ENCODE measurements at places on chromosomes 2 and 18. TPM values are rescaled to one million over a fixed set of nuclear protein-coding genes. Genes with fewer than 3 reads are reported as not detected.

- H3K4me1 ChIP-seq: peaks cover 22% of the 10 kb centered on the region
- no peak overlapping the region for H3K27ac ChIP-seq
- H3K36me3 ChIP-seq: no peaks in the 10 kb centered on the region
- no peaks in the 10 kb centered on the region for H3K27me3 ChIP-seq
Measured at GRCh38 chr2:54456362-54456611, 160 bp downstream of the SPTBN1 start.

The PIKFYVE gene
- 52.7 TPM for total RNA-seq

DNA sequence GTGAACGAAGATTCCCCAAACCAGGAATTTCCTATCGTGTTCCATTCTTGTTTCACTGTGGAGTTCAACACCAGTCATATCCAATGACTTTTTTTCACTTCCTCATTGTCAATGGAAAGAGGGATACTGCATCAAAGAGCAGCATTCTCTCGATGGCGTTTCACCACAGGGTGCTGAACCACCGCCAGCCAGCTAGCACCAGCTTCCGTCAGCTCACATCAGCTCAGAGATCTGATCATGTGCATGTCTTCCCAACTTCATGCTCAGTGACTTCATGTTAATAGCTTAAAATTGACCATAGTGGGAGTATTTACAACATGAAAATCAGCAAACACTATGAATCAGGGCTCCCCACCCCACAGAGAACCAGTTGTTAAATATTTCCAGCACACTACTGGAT, 359.9 kb downstream of the TNS1 start:
- H3K36me3 ChIP-seq: no peaks in the 10 kb centered on the region
- H3K27me3 ChIP-seq: peaks cover 5% of the 10 kb centered on the region
- no peak for DNase-seq
- no peak overlapping the region for H3K4me3 ChIP-seq
- H3K27ac ChIP-seq: no peak overlapping the region

- no peaks in the 10 kb centered on the region for H3K36me3 ChIP-seq
- H3K4me1 ChIP-seq: no peaks in the 10 kb centered on the region
- H3K4me3 ChIP-seq: no peak overlapping the region
- no peak overlapping the region for H3K27ac ChIP-seq
Measured at GRCh38 chr2:212987492-212987891, 163.9 kb downstream of the IKZF2 start.

DNA sequence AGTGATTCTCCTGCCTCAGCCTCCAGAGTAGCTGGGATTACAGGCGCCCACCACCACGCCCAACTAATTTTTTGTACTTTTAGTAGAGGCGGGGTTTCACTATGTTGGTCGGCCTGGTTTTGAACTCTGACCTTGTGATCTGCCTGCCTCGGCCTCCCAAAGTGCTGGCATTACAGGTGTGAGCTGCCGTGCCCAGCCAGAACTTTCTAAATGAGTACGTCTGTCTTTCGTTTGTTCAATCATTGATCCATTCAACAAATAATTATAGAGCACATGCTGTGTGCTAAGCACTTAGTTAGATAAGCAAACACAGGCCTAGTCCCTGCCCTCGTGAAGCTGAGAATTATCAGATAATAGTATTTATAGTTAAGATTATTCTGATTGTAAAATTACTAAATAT, 56.5 kb downstream of the TTC39C start:
- no peak overlapping the region for H3K27ac ChIP-seq
- H3K27me3 ChIP-seq: no peaks in the 10 kb centered on the region
- no peak overlapping the region for H3K4me3 ChIP-seq
- H3K36me3 ChIP-seq: peaks cover 19% of the 10 kb centered on the region
- H3K4me1 ChIP-seq: peaks cover 21% of the 10 kb centered on the region

The COL5A2 gene
- total RNA-seq: 632 TPM

- H3K4me3 ChIP-seq: no peak overlapping the region
- H3K4me1 ChIP-seq: peaks cover 6% of the 10 kb centered on the region
- no peak overlapping the region for H3K27ac ChIP-seq
- DNase-seq: no peak
Measured at GRCh38 chr18:54250846-54251261, 18.5 kb upstream of the POLI start.

The DUSP11 gene
- 36.2 TPM for total RNA-seq

DNA sequence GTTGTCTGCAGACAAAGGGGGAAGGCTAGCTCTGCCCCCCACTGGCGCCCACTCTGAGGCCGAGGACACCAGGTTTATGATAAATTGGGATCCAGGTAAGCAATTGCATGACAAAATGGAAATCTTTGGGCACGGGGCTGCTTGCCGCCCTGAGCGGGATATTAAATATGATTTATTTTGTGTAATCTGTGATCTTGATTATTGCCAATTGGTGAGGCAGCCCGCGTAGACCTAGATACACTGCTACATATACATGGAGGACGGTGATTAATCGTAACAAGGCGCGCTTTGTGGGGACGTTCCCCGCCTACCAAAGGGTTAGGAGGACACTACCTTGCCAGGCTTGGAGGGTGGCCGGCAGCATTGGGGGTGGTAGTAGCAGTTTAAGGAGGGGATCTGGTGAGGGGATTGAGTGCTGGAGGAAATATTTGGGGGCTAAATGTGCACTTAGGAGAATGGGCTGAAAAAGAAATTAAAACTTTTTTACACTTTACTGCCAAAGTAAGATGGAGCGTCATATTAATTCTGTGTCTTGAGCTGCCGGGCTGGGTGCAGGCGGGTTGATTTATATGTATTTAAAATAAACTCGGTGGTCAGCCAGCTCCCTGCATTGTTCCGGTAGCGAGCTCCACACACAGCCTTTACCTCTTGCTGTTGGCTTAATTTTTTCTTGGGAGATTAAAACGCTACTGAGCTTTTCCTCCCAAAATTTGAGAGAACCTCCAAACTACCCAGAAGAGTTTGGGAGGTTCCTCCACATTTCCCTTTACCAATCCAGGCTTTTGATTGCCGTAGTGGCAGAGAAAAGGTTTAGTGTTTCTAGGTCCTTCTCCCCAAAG, 4.1 kb downstream of the HOXD3 start:
- H3K27ac ChIP-seq: no peak overlapping the region
- peaks cover 15% of the 10 kb centered on the region for H3K4me1 ChIP-seq
- peak overlapping the region; percentile 63 for H3K4me3 ChIP-seq
- peak; percentile 87 for DNase-seq
- H3K27me3 ChIP-seq: peaks cover 72% of the 10 kb centered on the region

DNA sequence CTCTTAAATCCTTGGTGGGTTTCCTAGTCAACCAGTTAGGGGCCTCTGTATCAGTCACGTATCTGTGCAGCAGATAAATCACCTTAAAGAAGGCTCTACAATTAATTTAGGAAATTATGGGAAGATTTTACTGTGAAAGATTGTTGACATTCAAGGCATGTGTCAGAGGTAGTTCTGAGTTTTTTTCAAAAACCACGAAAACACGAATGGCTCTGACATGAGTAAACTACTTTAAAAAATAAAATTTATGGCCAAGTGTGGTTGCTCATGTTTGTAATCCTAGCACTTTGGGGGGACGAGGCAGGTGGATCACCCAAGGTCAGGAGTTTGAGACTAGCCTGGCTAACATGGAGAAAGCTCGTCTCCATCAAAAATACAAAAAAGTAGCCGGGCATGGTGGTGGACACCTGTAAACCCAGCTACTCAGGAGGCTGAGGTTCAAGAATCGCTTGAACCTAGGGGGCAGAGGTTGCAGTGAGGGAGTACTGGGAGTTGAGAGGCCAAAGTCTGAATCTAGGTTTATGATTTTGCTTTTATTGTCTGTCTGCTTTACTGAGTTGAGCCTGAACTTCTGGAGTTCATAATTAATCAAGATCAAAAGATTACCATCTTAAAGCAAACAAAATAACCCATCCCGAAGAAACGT, 77.1 kb downstream of the SPRED2 start:
- no peaks in the 10 kb centered on the region for H3K36me3 ChIP-seq
- H3K4me3 ChIP-seq: no peak overlapping the region
- no peak overlapping the region for H3K27ac ChIP-seq
- no peak for DNase-seq
- H3K4me1 ChIP-seq: peaks cover 65% of the 10 kb centered on the region
- H3K27me3 ChIP-seq: no peaks in the 10 kb centered on the region

DNA sequence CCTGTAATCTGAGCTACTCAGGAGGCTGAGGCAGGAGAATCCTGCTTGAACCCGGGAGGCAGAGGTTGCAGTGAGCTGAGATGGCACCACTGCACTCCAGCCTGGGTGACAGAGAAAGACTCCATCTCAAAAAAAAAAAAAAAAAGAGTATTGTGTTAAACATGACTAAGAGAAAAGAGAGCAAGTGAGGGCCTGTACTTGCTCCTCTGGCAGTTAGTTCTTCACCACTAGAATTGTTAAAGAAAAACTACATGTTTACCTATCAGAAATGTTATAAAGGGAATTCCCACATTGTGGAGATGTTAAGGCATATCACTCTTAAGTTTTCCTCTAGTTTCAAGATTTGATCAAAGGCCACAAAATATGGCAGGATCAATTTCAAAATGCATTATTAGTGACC, 75.4 kb upstream of the LRATD1 start:
- H3K36me3 ChIP-seq: no peaks in the 10 kb centered on the region
- H3K27me3 ChIP-seq: no peaks in the 10 kb centered on the region
- no peaks in the 10 kb centered on the region for H3K4me1 ChIP-seq

The PHOSPHO2 gene
- total RNA-seq: 5.0 TPM

The HAUS1 gene
- total RNA-seq: 40.9 TPM

The SERPINB4 gene
- total RNA-seq: not detected

GRCh38 chr2:120999377-121000097, 263.9 kb downstream of the GLI2 start:
- no peak overlapping the region for H3K27ac ChIP-seq
- H3K36me3 ChIP-seq: no peaks in the 10 kb centered on the region
- DNase-seq: no peak
- no peak overlapping the region for H3K4me3 ChIP-seq
- H3K27me3 ChIP-seq: peaks cover 8% of the 10 kb centered on the region
- H3K4me1 ChIP-seq: no peaks in the 10 kb centered on the region

GRCh38 chr2:101464841-101465240, 10.1 kb downstream of the RFX8 start:
- peaks cover 23% of the 10 kb centered on the region for H3K4me1 ChIP-seq
- no peak for DNase-seq
- no peaks in the 10 kb centered on the region for H3K27me3 ChIP-seq
- H3K27ac ChIP-seq: peak overlapping the region; percentile 87
- H3K36me3 ChIP-seq: peaks cover 40% of the 10 kb centered on the region
- no peak overlapping the region for H3K4me3 ChIP-seq

GRCh38 chr2:169452080-169452479, 27.2 kb upstream of the BBS5 start:
- no peak overlapping the region for H3K4me3 ChIP-seq
- H3K27me3 ChIP-seq: no peaks in the 10 kb centered on the region
- DNase-seq: no peak
- no peaks in the 10 kb centered on the region for H3K4me1 ChIP-seq
- no peak overlapping the region for H3K27ac ChIP-seq

GRCh38 chr18:22961156-22961555, 28.0 kb downstream of the RBBP8 start:
- no peak for DNase-seq
- no peaks in the 10 kb centered on the region for H3K4me1 ChIP-seq
- H3K27me3 ChIP-seq: no peaks in the 10 kb centered on the region
- H3K4me3 ChIP-seq: no peak overlapping the region
- no peak overlapping the region for H3K27ac ChIP-seq

The CRYGD gene
- not detected for total RNA-seq

- DNase-seq: no peak
- no peak overlapping the region for H3K27ac ChIP-seq
- no peak overlapping the region for H3K4me3 ChIP-seq
- no peaks in the 10 kb centered on the region for H3K36me3 ChIP-seq
- no peaks in the 10 kb centered on the region for H3K4me1 ChIP-seq
Measured at GRCh38 chr2:162929571-162929970, 91.0 kb upstream of the KCNH7 start.

GRCh38 chr2:240636563-240637115, 11.4 kb downstream of the GPR35 start:
- H3K4me3 ChIP-seq: no peak overlapping the region
- H3K4me1 ChIP-seq: no peaks in the 10 kb centered on the region
- H3K27me3 ChIP-seq: peaks cover 11% of the 10 kb centered on the region
- DNase-seq: peak; percentile 73
- no peak overlapping the region for H3K27ac ChIP-seq

The KCNE4 gene
- total RNA-seq: 40.4 TPM

DNA sequence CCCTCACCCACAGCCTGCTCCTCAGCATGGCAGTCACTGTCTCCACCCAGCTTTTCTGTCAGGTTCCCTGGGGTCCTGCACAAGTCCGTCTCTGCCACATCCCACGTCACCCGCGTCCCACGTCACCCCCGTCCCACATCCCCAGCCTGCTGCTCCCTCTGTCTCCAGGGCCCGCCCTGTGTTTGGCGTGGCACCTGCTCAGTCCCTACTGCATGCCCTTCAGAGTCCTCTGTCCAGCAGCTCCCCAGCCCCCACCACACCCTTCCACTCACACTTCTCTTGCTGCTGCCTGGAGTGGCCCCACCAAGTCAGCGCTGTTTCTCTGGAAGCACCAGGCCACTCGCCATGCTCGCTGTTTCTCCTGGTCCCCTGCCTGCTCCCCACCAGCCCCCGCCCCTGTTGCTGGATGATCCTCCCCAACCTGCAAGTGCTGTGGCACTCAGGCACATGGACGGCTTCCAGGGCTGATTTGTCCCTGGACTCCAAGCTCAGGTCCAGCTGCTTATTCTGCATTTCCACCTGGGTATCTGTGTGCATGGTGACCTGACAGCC, 18.8 kb downstream of the ATG4B start:
- H3K36me3 ChIP-seq: peaks cover 67% of the 10 kb centered on the region
- no peak for DNase-seq
- no peak overlapping the region for H3K27ac ChIP-seq
- H3K4me3 ChIP-seq: no peak overlapping the region
- H3K27me3 ChIP-seq: no peaks in the 10 kb centered on the region
- H3K4me1 ChIP-seq: no peaks in the 10 kb centered on the region

GRCh38 chr2:143499061-143499460, 369.8 kb downstream of the ARHGAP15 start:
- H3K4me3 ChIP-seq: no peak overlapping the region
- no peaks in the 10 kb centered on the region for H3K36me3 ChIP-seq
- no peaks in the 10 kb centered on the region for H3K27me3 ChIP-seq
- no peak overlapping the region for H3K27ac ChIP-seq

GRCh38 chr18:48777026-48777743, 173.6 kb downstream of the SMAD7 start:
- no peak overlapping the region for H3K4me3 ChIP-seq
- peak overlapping the region; percentile 42 for H3K27ac ChIP-seq
- H3K4me1 ChIP-seq: peaks cover 47% of the 10 kb centered on the region
- peak; percentile 98 for DNase-seq

The GPR39 gene
- 3.6 TPM for total RNA-seq

The TTL gene
- 65.7 TPM for total RNA-seq

DNA sequence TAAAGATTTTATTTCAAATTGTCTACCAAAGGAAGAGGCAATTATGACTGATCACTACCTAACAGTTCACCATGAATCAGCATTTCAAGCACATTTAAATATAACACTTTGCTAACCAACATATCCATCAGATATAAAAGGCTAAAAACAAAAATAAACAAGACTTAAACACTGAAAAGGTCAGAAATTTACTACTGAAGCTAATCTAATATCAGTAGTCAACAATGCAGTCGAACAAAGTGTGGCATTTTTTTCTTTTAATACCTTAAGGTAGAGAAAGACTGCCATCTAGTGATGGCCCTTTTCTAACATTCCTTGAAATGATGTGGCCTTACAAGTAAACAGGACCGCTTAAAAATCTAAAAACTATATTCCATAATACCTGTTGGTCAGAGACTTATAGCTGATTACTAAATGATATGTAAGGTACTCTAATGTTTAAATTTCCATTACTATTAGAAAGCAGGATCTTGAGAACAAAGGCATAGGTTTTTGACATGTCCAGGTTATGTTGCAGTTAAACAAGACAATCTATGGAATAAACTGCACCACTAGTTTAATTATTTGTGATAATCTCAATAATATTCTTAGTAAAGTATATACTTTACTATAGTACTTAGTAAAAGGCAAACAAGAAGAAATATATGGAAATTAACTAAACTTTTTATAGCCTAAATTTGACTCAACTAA, 80.0 kb downstream of the EXOC6B start:
- H3K27me3 ChIP-seq: no peaks in the 10 kb centered on the region
- no peak overlapping the region for H3K4me3 ChIP-seq
- no peaks in the 10 kb centered on the region for H3K4me1 ChIP-seq
- H3K36me3 ChIP-seq: no peaks in the 10 kb centered on the region

Data from osteoblast (primary cell).